ENCODE measurements at places on chromosomes 3 and 15.

DNA sequence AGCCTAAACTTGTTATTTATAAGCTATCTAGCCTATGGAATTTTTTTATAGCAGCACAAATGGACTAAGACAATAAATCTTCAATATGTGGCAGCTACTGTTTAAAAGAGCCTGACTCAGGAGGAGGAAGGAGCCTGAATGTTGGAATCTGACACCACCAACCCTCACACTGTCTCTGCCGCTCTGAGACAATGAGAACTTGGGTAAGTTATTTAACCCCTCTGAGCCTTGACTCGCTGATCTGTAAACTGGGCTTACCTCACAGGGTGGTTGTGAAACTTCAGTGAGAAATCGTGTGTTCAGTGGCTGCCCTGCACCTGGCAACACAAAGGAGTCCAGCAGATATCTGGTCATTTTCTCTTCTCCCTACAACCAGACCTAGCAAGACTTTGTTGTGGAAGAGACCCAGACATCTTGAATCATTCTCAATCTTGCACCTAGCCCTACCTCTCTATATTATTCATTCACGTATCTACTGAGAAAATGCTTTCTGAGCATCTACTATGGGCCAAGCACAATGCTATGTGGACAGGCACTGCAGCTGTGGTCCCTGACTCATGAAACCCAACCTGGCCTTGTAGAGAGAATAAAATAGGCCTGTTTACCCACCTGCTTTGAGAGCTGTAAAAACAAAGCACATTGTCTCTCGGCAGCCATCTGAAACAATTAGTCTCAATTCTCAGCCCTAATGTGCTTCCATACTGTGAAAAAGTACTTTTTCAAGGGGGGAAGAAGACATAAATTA is 81.9 kb upstream of the SLC25A36 start:
- DNase-seq = peak; percentile 15

DNA sequence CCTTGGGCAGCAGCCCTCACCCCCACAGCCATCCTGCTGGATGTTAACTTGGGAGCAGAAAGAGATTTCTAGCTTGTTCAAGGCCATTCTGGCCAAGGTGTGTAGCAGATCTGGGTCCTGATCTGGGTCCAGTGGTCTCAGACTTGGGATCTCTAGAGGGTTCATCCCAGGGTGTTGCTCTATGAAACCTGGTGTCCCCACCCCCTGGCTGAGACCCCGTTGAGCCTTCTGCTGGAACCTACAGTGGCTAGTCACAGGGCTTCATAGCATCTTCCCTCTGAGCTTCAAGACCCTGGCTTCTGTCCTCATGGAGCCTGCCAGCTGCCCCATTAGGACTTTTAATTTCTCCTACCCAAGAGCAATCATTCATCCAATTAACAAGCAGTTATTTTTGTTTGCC is 64.3 kb downstream of the EPHB1 start:
- no peak for DNase-seq

GRCh38 chr3:141949972-141950371 is 73.5 kb downstream of the ATP1B3 start:
- DNase-seq = no peak

GRCh38 chr3:197335428-197336132 is 37.2 kb upstream of the DLG1 start:
- no peak for DNase-seq

DNA sequence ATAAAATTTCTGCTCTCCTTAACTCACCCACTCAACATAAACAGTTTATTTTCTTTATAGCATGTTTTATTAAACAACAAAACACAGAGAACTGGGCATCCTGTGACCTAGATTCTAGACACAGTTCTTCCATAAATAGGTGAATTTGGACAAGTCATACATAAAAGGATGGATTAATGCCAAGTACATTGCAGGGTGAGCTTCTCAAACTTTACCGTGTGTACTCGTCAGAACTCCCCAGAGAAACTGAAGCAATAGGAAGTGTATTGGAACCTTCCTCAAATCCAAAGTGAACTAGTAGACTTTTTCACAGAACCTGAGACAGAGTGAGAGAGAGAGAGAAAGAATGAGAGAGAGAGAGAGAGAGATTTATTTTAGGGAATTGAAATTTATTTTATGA is 139.7 kb downstream of the CD47 start:
- no peak for DNase-seq

- DNase-seq = no peak
These were observed 229.9 kb downstream of the LRRN1 start for GRCh38 chr3:4029135-4029534.

DNA sequence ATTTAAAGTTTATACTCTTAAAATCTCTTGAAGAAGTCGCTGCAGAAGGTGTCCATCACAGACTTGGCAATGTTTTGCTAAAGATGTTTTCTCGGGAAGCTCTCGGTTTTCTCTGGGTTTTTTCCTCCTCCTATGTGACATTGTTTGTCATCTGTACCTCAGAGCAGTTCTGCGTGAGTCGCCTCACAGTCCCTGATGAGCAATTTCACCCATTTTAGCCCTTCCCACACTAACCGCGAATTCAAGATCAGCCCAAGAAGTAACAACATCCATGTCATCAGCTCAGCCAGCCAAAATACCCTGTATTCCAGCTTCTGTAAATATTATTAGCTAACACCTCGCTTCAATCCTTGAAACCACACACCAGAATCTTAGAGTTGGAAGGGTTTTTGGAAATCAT is 224.3 kb upstream of the SETMAR start:
- DNase-seq = no peak

- DNase-seq = no peak
These were observed 451.7 kb upstream of the SGO1 start for GRCh38 chr3:20637729-20638128.

- DNase-seq = no peak
These were observed 536.7 kb downstream of the FOXP1 start for GRCh38 chr3:71046791-71047190.
